ENCODE measurements at places on chromosomes 3 and 15.

GRCh38 chr3:174441588-174442301, 417.4 kb upstream of the NAALADL2 start:
- no peak for DNase-seq

DNA sequence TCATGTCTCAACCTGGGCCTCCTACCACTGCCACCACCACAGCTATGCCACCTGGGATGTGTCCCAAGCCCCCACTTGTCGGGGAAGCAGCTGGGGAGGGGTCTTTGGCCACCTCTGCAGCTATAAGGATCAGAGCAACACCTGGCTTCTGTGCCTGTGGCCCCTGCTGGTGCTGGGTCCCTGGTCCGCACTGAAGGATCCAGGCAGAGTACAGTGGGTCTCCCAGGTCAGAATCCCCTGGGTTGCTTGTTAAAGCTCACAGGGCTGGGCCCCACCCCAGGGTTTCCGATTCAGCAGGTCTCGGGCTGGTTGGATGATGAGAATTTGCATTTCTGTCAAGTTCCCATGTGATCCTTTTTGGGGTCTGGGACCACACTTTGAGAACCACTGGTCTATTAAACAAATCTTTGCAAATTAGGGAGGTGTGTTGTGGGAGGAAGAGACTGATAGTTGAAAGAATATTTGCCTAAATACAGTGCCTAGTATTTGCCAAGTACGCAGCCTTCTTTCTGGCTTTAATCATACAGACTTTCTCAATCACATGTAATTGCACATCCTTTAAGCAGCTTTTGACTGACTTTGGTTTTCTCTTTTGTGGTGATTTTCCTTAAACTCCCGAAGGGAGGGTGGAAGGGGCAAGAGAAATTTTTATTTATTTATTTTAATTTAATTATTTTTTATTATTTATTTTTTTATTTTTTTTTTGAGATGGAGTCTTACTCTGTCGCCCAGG, 127.3 kb downstream of the IGF1R start:
- no peak for DNase-seq

- no peak for DNase-seq
These were observed 159.1 kb downstream of the TIGIT start for GRCh38 chr3:114452937-114453336.

- no peak for DNase-seq
These were observed 374.2 kb downstream of the PLCL2 start for GRCh38 chr3:17258823-17259436.

DNA sequence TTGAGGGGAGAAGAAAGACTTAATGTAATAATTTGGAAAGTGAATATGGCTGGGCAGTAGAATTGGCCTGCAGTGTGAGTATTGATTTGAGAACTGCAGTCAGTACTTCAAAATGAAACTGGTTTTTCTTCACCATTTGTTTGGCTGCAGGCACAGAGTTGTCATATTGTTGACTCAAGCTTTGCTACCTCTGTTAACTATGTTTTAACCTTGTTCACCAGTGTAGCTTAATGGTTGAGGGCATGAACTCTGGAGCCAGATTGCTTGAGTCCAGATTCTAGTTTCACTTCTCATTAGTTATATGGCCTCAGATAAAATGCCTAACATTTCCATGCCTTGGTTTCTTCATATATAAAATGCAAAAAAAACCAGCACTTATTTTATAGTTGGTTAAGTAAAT, 64.1 kb downstream of the CFAP44 start:
- no peak for DNase-seq

DNA sequence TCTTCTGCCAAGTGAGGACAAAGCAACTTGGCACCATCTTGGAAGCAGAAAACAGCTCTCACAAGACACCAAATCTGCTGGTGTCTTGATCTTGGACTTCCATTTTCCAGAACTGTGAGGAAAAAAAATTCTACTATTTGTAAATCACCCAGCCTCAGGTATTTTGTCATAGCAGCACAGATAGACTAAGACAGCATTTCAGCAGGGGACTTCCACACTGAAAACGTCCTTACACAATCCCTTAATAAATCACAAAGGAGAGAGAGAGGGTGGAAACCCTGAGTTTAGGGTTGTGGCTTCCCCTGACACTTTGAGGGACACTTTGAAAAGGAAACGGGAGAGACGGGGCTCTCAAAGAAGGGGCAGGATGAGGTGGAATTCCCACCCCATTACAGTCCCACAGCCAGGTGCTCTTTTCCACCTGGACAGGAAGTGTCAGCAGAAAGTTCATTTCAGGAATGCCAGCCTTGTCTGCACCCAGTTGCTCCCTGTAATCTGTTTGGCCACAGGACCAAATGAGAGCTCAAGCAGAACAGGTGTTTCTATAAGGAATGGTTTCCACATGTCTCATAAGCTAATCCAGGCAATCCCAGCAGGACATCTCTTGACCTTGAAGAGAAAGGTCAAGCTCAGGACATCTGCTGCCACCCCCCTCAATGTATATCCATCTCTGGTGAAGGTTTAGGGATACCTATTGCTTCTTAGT, 51.3 kb downstream of the MYLK start:
- DNase-seq, result no peak

DNA sequence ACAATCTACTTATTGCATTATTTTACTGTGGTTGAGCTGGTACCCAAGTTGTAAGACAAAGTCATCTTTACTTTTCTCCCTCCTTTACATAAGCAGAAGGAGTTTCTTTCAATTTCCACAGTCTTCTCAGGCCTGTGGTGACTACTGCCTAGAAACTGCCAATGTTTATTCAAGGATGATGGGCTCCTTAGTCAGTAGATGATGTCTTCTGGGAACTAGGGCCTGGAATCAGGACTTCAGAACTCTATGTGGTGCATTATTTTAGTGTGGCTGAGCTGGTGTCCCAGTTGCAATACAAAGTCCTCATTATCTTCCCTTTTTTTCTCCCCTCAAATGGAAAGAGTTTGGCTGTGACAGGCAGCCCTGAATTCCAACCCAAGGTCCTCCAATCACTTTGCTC, 1762.5 kb downstream of the SI start:
- no peak for DNase-seq

- DNase-seq, result no peak
These were observed 9.2 kb downstream of the IGF2BP2 start for GRCh38 chr3:185815391-185816282.

- DNase-seq, result no peak
These were observed 79.2 kb upstream of the ARHGEF3 start for GRCh38 chr3:56880720-56881575.

GRCh38 chr3:196115678-196116083, 33.8 kb upstream of the TFRC start:
- no peak for DNase-seq

DNA sequence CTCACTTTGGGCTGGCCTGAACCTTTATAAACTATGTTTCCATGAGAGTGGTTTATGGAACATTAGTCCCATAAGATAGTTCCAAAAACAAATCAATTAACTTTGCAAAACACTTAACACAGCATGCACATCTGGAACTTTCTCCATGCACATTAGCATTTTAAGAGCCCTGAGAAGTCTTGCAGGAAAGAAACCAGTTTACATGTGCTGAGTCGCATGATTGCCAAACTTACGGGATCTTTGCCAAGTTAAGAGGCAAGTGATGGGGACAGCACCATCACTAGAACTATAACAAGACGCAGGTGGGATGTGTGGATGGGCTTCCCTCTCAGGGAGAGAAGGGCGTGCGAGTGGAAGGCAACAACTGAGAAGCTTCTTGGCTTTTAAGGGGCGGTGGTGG, 20.7 kb downstream of the ADAMTS9 start:
- no peak for DNase-seq

DNA sequence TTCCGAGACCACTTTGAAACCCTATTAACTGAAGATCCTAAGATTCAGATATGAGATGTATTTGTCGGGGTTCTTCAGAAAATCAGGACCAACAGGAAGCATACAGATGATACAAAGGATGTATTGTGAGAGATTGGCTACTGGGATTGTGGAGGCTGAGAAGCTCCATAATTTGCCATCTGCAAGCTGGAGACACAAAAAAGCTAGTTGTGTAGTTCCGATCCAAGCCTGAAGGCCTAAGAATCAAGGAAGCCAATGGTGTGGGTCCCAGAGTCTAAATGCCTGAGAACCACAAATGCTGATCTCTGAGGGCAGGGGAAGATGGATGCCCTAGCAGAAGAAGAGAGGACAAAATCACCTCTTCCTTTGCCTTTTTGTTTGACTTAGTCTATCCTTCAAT, 10.9 kb upstream of the PLSCR1 start:
- DNase-seq, result no peak

GRCh38 chr3:152281133-152281713, 12.5 kb downstream of the MBNL1 start:
- DNase-seq, result no peak

GRCh38 chr3:14823910-14824629, 5.3 kb downstream of the FGD5 start:
- DNase-seq, result no peak

DNA sequence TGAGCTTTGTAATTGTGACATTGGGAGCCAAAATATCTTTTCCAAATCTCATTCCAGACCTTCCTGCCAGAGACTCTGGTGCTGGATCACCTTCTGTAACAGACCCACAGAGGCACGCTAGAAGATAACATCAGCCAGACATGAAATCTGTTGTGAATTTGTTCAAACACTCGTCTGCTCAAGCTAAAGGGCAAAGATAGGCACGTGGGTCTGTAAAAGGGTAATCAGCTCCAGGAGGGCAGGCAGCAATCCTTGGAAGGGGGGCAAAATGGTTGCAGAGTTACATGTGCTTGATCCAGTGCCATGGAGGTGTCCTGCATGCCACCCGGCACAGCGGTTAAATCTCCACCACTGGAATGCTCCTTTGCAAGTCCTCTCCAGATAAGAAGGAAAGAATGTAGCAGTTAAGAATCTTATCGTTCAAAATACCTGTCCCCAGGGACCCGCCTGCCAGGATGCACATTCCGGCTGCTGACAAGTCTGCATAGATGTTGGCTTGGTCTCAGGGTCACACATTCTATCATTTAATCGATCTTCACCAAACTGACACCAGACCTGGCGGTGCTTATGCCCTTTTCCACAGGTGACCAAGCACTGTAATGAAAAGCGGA, 74.8 kb downstream of the ADAMTS9 start:
- no peak for DNase-seq

All from left ventricle myocardium superior (tissue), 1 donor.